Activated naive CD8-positive, alpha-beta T cell treated with anti-CD3 and anti-CD28 coated beads for 36 hours (primary cell): ENCODE measurements at places on chromosomes 2 and 18. TPM values are rescaled to one million over a fixed set of nuclear protein-coding genes. Genes with fewer than 3 reads are reported as not detected.

- no peak for DNase-seq
Measured at GRCh38 chr18:3454365-3455089, 4.6 kb downstream of the TGIF1 start.

CFC1 gene
- not detected for total RNA-seq

KRTCAP3 gene
- 7.4 TPM for total RNA-seq

HOXD3 gene
- not detected for total RNA-seq

GRCh38 chr2:236548179-236548921 lies 21.3 kb upstream of the ACKR3 start:
- no peak for DNase-seq

GRCh38 chr2:136363900-136364299 lies 246.0 kb upstream of the CXCR4 start:
- no peak for DNase-seq

GRCh38 chr2:903223-903900 lies 47.3 kb upstream of the SNTG2 start:
- no peak for DNase-seq

DNA sequence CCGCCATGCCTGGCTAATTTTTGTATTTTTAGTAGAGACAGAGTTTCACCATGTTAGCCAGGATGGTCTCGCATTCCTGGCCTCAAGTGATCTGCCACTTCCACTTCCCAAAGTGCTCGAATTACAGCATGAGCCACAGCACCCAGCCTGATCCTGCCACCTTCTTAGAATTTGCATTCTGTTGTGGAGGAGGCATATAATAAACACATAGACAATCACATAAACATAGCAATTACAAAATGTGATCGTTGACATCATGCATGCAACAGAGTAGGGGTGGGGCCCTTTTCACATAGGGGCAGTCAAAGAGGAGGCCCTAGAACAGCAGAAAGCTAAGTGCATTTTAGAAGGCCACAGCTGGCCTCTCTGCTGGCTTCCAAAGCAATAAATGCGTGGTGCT lies 39.9 kb upstream of the TSPYL6 start:
- no peak for DNase-seq

DNA sequence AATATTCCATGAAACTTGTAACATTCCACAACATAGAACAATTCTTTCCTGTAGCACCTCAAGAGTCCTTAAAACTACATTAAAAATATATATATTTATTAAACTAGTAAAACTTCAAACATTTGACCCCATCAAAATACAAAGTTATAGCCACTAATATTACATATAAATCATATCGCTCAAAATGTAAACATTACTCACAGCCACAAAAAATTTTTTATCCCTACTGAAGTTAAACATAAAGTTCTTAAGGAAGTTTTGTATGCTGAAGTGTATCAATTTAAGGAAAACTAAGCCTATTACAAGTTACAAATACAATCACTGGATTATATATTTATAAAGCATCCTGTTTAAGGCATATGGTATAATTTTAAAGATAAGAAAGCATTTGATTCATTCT lies 80.3 kb upstream of the DNER start:
- no peak for DNase-seq

C1QL2 gene
- total RNA-seq = not detected

- DNase-seq = no peak
Measured at GRCh38 chr18:39842366-39842914, 2112.6 kb upstream of the PIK3C3 start.

IL36G gene
- not detected for total RNA-seq

STARD7 gene
- 231 TPM for total RNA-seq

IL1RL2 gene
- 0.25 TPM for total RNA-seq

GRCh38 chr2:13000664-13001363 lies 284.1 kb downstream of the TRIB2 start:
- no peak for DNase-seq

RFTN2 gene
- not detected for total RNA-seq

PSMA8 gene
- 3.6 TPM for total RNA-seq

DNA sequence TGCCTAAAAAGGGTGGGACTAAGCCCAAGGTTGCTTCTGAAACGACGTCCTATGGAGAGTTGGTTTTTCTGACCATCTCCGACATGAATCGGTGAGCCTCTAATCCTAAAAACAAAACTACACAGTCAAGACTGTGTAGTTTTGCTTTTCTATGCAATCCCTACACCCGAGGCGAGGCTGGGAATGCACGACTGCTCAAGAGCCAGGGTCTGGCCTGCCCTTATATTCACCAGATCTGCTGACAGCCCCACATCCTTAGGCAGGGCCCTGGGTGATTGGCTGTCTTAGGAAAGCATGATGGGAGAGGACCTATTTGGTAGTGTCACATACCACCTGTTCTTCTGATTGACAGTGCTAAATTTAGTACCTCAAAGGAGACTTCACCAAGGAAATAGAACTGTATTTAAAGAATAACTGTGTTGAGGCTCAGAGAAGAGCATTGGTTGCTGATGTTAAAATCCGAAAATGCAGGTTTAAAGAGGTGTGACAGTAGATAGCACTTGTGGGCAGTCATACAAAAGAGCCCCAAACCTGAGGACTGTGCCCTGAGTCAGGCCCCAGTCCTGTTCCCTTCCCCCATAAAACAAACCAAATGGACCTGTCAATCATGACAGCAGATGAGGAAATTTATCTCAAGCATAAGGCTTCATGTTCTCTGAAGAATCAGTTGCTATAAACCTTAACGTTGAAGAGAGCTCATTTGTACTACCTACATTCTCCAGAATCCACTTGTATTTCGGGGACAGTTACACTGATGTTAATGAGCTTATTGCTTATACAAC lies at the start of gene TTN:
TTN (minus strand) TSS at position 197 of the 782 bp plus-strand sequence. CDS start 2,781 bp downstream, outside the sequence.
- no peak for DNase-seq

- no peak for DNase-seq
Measured at GRCh38 chr18:28831908-28832307, 655.0 kb upstream of the CDH2 start.

IL36A gene
- not detected for total RNA-seq

- no peak for DNase-seq
Measured at GRCh38 chr18:49677762-49678413, 116.0 kb downstream of the LIPG start.

- no peak for DNase-seq
Measured at GRCh38 chr2:8422450-8422800, 259.4 kb upstream of the ID2 start.
